Activated T-cell treated with anti-CD3 and anti-CD28 coated beads for 24 hours (primary cell): ENCODE measurements at places on chromosomes 7 and 10.
A peak's percentile ranks its signal among the peaks of the same experiment; 100 is the strongest.

DNA sequence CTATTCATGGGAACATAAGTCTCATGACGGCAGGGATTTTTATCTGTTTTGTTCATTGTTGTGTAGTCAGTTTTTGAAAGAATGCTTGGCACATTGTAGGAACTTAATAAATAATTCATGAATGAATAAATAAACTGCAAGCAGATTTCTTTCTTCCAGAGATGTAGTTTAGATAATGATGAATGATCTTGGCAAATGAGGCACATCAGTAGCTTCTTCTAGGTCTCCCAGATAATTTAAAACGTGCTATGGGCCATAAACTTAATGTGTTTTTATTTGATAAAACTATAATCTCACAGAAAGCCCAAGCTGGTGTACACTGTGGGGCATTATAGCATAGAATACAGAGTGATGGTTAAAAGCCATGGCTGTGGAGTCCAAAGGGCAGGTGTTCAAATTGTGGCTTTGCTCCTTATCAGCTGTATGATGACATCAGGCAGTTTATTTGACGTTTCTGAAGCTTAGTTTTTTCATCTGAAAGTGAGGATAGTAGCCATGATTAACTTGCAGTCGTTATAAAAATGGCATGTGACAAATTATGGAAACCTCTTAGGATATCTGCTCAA is 3.5 kb downstream of the MGAM start:
- no peak for DNase-seq

- DNase-seq, result no peak
These were observed 16.3 kb downstream of the VSTM4 start for GRCh38 chr10:49099046-49099445.

DNA sequence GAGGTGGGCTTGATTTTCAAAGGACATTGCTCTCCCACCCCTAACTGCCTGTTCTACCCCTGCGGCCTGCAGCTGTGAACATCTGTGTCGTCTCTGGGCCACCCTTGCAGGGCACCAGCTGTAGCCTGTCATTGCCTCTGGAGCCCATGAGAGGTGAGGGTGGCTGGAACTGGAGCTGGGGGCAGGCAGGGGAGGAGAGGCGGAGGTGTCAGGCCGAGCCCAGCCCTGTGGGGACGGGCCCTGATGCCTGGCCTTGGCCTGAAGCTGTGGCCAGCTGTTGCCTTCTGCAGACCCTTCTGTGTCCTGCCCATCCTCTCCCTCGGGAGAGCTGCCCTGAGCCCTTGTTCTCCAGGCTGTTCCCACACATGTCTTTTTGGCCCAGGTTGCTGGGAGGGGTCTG is 44.5 kb downstream of the PALD1 start:
- DNase-seq, result no peak

- DNase-seq, result no peak
These were observed 586.6 kb downstream of the GALNT17 start for GRCh38 chr7:71718563-71718962.

DNA sequence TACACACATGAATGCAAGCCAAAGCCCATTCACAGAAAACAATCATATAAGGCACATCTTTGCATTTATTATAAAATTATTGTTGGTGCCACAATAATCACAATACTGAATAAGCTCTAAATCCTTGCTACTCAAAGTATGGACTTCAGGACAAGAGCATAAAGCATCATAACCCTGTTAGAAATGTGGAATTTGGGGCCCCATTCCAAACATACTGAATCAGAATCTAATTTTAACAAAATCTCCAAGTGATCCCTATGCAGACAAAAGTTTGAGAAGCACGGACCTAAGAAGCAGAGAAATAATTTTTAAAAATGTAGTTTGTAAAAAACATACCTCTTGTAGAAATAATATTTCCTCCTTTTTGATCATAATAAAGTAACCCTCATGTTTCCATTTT is 199.2 kb downstream of the IMMP2L start:
- DNase-seq, result no peak

DNA sequence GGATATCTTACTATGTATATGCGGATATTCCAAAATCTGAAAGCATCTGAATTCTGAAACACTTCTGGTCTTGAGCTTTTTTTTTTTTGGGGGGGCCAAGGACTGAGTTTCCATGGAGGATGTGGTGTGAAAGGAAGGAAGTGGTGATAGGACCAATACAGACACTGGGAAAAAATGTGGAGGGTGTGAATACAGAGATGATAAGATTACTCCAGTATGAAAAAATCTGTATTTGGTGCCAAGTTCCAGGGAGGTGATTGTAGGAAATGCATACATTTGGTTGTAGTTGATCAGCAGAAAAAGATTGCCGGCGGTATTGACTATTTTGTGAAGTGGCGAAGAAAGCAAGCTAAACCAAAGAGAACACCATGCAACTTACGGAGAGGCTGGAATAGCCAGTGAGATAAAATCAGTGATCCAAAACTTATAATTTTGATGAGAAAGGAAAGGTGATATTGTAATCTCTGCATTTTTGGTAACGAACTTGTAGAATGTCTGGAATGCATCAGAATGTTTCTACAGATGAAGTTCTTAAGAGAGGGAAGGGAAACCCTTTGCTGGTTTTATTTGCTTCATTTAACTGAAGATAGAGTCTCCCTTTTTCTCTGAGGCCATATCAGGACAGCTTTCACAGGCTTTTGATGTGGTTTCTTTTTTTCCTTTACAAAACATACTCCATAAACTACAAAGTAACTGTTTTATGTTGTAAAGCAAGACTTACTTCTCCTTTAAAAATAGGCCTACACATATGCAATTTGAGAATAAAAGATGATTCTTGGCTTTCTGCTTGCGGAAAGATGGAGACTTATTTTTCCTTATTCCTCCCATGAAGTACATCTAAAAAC is 6.0 kb downstream of the WDR37 start:
- no peak for DNase-seq

- DNase-seq, result no peak
These were observed 882 bp downstream of the PDCD11 start for GRCh38 chr10:103397191-103397825.

GRCh38 chr10:77641788-77642397 is 4.3 kb upstream of the KCNMA1 start:
- peak; percentile 33 for DNase-seq

- DNase-seq, result no peak
These were observed 1.8 kb downstream of the EPHB6 start for GRCh38 chr7:142856565-142857245.

- DNase-seq, result no peak
These were observed 38.6 kb upstream of the ACSL5 start for GRCh38 chr10:112335111-112335867.

DNA sequence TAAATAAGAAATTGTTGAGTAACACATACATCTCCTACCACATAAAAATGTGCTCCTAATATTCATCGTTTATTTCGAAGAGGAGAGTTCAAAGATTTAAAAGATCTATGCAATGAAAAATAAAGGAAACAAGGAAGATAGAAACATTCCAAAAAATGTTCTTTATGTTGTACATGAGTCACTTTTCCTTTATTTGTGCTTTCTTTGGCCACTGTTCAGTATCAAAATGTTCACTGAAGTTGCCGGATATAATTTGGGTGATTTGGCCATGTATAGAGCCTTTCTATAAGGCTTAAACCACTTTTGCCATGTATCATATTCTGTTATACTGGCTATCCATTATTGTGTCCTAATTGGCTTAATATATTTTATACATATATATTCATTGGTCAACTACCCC is 62.9 kb upstream of the PRR15 start:
- DNase-seq, result no peak

DNA sequence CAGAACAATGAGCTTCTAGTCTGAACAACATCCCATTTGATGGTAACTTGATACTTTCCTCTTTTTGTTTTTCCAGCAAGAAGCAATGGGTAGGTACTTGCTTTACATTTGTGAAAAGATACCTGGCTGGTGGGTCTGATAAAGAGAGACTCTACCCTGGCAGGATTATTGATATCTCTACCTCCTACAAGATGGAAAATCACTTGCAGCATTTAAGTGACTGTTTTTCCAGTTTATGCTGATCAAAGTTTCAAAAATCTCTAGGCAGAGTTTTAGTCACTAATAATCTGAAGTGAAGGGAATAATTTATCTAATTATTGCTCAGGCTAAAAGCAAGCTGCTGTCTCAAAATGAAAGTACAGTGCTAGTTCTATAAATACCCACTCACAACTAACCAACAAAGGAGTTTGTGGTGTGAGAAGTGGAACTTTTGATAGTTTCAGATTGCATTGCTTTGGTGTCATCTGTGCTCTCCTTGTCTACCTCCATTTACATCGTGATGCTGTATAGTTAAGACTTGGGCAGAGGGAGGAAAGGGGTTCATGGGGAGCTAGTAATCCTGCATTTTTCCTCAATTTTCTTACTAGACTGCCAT is 86.0 kb upstream of the ANKRD1 start:
- DNase-seq, result no peak

DNA sequence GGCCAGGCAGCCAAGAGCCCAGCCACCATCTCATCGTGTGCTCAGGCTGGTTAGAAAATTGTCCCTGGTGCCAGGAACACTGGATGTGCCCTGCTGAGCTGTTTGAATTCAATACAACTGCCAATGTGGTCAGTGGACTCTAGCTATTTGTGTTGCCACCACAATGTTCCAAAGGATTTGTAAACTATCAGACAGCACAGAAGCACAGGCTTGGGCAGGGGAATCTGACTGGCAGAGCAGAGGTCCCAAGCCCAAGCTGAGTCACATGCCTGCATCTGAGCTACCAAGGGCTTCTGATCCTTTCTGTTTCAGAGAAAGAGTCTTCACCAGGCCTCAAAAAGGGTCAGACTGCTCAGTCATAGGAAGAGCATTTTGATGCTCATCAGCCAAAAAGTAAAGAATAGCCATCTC is 232.1 kb upstream of the SEMA3C start:
- no peak for DNase-seq

GRCh38 chr10:69295027-69295636 is 16.8 kb downstream of the HK1 start:
- no peak for DNase-seq

GRCh38 chr10:6204063-6204340 is 1.3 kb downstream of the PFKFB3 start:
- DNase-seq, result peak; percentile 44

DNA sequence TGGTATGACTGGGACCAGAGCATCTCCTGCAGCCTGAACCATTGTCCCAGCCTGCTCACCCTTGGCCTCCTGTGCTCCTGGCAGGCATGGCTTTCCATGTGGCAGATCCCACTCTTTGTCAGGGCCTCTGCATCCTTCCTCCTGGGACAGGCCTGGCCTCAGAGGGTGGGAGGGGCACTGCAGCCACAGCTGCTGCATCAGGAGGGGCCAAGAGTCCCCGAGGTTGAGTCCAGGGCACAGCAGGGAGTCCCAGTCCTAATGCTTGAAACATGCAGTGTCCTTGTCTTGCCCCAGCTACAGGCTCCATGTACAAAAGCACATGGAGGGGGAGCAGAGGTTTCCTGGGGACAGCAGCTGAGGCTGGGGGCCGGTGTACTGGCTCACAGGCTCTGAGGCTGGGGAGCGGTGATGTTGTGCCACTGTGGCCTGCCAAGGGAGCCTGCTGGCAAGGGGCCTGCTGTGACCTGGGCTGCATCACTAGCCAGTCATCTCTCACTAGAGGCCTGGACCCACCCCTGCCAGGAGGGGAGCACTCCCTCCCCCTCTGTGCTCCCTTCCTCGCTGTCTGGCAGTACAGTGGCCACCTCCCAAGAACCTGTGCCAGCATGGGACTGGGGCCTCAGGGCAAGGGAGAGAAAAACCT is 144.8 kb downstream of the ZNF248 start:
- no peak for DNase-seq

DNA sequence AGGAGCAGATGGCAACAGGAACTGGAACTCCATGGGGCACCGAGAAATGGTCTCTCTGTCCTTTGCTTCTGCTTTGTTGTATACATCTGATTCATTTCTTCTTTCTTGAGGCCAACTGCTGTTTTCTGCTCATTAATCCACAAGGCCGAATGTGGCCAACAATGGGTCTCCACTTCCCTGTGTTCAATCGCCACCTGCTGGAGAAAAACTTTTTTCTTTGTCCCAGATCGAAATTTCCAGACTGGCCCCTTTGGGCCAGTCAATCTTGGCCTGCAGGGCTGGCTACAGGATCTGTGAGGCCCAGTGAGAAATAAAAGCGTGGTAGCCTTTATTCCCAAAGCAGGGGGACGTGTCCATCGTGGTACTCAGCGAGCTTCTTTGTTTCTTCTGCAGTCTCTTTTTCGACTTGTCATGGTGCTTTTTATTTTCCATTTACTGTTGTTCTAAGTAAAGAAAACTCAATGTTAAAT is 58.8 kb downstream of the PARP12 start:
- DNase-seq, result peak; percentile 15

- no peak for DNase-seq
These were observed 158.6 kb downstream of the SNX13 start for GRCh38 chr7:17781491-17782215.
